IMR-90 (cell line): ENCODE measurements at places on chromosomes 5 and 9.

DNA sequence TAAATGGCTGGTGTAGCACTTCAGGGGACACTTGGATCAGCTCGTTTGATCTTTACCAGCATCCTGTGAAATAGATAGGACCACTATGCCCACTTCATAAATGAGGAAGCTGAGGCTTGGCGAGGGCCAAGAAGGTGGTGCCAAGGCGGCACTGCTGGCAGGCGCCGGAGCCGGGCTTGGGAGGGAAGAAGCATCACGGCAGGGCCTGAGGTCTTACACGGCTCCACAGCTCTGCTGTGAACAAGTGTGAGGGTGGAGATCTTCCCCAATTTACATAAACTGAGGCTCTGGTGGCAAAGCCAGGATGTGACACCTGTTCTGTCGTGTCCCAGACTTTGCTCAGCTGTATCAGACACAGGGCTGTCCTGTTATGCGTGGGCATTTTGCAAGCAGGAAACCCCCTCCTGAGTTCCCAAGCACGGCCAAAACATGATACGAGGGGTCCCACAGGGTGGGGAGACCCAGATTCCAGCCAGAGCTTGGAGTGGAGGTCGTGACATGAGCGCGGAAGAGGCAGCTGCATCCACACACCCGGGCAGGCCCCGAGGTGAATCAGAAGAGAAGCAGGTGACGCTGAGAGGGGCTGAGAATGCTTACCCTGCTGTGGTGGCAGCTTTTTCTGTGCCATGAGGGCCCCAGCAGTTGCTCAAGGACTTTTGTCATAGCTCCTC, 117.5 kb upstream of the BOD1 start:
- DNase-seq = no peak

DNA sequence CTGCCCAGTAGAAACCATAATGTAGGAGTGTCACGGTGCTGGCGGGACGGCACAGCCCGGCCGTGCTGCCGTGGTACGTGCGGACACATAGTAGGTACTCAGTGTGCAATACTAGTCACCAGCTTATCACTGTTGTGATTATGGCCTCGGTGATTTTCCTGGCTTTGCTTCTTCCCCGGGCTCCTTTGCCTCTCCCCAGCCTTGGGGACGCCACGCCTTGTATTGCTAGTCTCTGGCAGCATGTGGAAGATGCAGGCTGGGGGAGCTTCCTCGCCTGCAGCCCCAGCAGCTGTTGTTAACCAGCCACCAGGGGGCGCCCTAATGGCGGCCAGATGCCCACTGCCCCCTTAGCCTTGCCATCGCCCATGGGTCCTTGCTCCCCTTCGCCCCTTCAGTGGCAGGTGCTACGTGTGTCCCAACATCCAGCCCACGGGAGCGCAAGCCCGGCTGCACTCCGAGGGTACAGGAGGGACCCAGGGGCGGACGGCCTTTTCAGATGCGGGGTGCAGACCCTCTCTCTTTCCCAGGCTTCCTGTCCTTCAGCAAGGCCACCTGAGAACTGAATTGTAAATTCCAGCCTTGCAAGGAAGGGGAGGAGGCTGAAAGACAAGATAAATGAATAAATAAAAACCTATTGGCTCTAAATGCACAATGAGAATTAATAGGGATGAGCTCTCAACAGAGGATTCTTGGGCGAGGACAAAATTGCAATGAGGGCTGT, 8.0 kb downstream of the NTNG2 start:
- peak; percentile 51 for DNase-seq

DNA sequence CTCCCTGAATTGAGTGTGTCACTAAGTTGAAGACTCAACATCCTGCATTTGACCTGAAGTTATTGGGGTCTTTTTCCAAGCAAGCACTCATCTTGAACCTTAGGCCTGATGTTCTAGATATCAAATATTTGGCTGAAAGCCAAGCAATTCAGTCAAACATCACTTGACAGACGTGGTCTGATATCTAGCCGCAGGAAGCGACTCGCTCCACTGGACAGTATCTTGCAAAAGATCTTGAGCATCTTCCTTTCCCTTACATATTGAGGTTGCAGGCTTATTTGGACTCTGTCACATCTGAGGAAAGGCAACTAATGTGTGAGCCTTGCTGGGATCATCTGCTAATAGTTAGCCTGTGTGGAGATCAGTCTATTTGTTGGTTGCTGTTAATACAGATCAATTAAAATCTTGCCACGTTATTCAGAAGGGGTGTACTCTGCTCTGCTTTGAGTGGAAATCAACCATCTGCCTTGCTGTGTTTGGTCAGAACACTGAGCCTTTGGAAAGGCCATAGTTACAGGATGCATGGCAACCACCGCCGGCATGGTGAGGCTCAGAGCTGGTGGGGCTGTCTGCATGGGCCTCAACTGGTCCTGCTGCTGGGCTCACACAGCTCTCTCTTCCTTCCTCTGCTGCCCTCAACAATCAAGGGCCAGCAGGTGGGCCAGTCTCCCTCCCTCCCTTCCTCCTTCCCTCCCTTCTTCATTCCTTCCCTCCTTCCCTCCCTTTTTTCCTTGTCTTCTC, 166.9 kb upstream of the KLF9 start:
- no peak for DNase-seq

DNA sequence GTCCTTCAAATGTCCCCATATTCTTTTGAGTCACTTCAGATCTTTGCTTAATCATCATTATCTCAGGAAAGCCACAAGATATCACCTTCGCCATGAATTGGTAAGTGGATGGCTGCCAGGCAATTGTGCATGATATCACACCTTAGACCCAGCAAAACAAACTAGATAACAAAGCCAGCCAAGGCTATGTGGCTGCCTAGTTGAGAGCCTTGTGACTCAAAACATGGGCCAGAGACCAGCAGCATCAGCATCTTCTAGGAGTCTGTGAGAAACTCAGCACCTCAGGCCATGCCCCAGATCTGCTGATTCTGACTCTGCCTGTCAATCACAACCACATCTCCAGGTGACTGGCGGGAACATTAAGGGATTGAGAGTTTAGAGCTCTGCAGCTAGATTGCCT, 82.8 kb downstream of the SLIT3 start:
- DNase-seq = no peak

- DNase-seq = no peak
These were observed 54.5 kb upstream of the GARNL3 start for GRCh38 chr9:127209948-127210640.

- peak; percentile 81 for DNase-seq
These were observed 38.2 kb upstream of the GRAMD2B start for GRCh38 chr5:126384985-126385384.

- DNase-seq = no peak
These were observed 7.4 kb upstream of the HNRNPA0 start for GRCh38 chr5:137761566-137761965.

DNA sequence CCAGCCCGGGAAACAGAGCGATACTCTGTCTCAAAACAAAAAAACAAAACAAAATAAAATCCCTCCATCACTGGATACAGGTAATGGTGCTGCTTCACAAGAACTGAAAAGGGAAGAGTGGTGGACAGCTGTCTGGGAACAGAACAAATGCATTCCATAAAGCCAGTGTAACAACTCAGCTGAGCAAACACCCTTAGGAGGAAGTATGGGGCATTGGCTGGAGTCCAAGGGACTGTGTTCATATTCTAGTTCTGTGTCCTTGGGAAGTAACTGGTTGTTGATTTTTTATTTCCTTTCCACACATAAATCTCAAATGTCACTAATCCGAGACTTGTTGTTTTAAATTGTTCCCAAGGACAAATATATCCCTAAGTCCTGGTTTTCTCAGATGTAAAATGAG, 38.3 kb downstream of the HTR1A start:
- DNase-seq = no peak

DNA sequence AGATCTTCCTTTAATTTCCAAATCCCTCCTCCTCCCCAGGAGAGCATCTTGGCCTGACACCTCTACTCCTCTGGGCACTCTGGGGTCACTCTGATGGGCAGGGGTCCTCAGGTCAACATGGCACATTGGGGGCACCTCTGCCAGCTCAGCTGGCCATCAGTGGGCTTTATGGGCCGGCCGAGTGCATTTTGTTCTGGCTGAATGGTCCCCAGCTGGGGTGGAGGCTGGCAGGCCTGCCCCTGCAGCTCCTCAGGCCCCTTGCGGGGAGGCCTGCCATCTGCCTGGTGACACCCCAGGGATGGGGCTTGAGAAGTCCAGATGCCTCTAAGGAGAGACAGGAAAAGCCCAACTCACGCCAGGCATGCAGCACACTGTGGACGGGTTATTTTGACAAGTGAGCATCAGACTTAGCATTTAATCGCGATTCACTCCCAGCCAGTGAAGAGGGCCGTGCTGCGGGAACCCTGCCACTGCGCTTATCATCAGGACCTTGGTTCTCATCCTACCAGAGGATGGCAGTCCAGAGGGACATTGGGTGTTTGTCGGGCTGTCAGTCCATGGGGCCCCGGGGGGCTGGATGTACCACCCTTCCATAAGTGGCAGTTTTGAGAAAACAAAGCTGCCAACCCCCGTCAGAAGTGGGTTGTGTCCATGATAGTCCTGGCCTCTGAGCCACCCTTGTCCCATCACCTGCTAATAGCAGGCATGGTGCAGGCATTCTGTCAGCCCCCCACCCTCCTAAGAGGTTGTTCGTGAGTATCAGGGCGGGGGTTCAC, 21.7 kb downstream of the PHF2 start:
- DNase-seq = no peak

GRCh38 chr5:181109489-181110013, 21.4 kb downstream of the OR2V1 start:
- no peak for DNase-seq

DNA sequence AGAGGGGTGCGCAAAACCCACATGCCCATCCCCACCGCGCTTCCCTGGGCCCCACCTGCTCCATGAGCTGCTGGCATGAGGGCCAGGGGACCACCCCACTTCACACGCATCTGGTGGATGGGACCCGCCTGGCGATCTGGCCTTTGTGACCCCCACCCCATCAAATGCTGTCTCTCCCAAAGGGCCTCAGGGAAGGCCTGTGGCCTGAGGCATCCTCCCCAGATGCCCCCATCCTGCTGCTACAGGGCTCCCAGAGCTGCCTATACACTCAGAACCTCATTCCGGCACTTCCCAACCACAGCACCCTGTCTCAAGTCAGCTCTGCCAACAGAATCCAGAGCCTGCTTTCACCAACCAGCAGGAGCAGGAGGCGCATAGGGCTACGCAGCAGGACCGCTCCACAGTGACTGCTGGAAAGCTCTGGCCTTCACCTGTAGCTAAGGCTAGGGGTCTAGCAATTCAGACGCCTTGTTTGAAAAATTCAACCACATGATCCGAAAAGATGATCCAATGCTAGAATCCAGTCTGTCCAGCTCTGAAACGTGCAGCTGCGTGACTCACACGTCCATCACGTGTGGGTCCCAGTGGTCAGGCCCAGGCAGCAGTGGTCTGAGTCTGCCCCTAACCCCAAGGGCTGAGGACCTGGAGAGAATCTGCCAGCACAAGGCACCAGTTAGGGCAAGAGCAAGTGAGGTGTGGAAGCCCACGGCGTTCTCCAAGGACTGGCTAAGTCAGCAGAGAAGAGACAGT, 1.4 kb upstream of the SNAPC4 start:
- DNase-seq = peak; percentile 25

- no peak for DNase-seq
These were observed 257.8 kb downstream of the GOLPH3 start for GRCh38 chr5:31916327-31916726.

- no peak for DNase-seq
These were observed 78.5 kb upstream of the PDE4D start for GRCh38 chr5:59972043-59972442.

DNA sequence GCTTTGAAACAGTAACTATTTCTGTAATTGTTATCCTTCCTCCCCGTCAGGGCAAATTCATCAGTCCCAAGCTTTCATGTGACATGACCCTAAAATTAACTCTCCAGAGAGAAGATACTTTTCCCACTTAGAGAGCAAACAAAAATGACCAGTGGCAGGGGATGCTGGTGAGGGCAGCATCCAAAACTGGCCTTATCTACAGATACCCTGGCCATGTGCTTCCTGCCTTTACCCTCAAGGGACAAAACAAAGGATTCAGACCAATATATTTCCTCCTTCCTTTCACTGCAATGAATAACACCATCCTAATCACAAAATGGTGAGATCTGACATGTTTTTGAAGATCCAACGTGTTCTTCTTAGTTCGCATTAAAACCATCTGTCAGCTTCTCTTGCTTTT, 267.2 kb downstream of the MAN2A1 start:
- DNase-seq = no peak

DNA sequence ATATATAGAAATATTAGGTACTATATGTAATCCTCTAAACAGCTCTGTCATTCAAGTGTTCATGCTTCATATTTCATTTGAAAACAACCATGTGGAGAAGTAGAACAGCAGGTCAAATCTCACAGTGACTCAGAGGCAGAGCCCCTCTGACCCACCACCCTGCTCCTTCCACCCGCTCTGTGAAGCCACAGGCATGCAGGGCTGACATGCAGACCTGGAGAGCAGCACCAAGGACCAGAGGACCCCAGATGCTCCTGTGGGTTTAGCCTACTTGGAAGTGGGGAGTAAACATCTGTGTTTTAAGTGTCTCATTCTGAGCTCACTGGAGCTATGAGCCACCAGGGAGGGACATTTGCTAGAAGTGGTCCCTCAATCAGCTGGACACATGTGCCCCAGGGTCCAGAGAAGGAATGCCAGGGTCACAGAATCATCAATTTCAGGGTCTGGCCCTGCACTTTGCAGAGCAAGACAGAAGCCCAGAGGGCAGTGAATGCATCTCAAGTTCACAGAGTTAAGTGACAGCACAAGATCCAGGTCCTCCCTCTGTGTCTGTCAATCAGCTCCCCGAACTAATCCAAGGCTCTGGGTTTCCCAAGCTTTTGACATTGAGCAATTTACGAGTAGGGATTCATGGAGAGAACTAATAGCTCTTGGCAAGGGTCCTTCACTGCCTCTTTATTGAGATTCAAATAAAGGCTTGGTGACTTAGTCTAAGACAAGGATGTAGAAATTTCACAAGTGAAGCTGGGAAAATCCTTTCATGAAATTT, 441.1 kb downstream of the SEMA5A start:
- peak; percentile 55 for DNase-seq

GRCh38 chr9:101582553-101582952, 12.2 kb downstream of the PPP3R2 start:
- peak; percentile 90 for DNase-seq

DNA sequence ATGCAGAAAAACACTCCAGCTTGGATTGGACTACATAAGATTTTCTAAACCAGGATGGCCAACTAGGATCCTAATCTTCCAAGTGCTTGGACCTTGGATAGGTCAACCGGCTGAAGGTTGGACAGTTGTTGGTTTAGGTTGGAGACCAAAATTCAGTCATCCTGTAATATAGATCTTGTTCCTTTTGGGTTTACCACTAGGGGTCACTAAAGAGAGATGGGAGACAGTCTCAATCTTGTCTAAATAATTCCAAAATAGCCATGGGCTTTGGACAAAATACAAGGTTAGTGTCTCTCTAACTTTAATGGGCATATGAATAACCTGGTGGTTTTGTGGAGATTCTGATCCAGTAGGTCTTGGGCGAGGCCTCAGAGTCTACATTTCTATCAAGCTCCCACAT, 148.7 kb upstream of the ERCC6L2 start:
- peak; percentile 59 for DNase-seq
